Activated naive CD4-positive, alpha-beta T cell treated with anti-CD3 and anti-CD28 coated beads, Interleukin-2, amount 50 U/mL, for 72 hours (primary cell): ENCODE measurements at places on chromosomes 13 and 19. TPM values are rescaled to one million over a fixed set of nuclear protein-coding genes. Genes with fewer than 3 reads are reported as not detected.

GRCh38 chr19:15453091-15453578, 3.4 kb upstream of the WIZ start:
- DNase-seq, result no peak

DNA sequence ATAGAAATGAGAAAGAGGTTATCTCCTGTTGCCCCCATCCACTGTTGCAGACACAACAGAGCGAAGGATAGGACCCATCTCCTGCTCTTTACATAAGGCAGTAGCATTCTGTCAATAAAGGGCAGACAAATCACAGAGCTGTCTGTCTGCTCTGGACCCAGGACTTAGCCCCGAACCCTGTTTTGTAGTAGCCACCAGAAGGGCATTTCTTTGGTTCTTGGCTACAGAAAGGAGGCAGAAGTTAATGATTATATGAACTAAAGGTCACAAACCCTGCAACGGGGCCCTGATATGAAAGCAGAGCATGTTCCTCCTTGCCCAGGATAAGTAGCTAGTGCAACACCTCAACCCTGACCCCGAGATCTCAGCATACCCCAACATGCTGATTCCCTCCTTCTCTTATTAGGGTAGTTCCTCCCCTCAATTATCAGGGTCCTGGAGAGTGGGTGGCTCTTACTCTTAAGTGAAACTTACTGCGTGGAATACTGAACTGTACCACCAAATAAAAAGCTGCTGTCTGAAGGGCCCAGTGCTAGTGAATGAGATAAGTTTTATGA, 680.4 kb upstream of the SPRY2 start:
- no peak for DNase-seq

DNA sequence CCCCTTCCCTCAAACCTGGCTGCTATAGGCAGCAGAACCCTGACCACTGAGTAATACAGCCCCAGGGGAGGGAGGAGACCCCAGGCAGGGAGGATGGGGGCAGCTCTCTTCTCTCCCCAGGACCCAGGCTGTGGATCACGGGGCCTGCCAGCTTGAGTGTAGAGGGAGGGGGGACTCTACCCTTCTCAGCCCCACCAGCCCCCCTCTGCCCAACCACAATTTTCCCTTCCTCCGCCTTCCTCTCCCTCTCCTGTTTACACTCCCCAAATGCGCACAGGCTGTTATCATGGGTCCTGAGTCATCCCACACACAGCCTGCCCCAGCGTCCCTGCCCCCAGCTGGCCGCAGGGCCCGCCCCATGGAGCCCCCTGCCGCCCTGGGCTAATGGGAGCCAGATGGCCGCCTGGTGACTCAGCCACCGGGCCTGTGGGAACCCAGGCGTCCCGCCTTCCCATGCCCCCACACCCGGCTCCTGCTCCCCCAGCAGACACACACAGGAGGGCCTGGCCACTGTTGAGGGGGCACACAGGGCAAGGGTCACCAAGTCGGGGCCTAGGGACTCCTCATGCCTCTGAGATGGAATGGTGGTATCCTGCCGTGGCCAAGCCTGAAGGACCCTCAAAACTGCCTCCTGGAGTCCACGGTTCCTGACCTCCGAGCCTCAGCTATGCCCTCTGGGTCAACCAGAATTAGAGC, 13.6 kb downstream of the CCDC97 start:
- DNase-seq, result no peak

DNA sequence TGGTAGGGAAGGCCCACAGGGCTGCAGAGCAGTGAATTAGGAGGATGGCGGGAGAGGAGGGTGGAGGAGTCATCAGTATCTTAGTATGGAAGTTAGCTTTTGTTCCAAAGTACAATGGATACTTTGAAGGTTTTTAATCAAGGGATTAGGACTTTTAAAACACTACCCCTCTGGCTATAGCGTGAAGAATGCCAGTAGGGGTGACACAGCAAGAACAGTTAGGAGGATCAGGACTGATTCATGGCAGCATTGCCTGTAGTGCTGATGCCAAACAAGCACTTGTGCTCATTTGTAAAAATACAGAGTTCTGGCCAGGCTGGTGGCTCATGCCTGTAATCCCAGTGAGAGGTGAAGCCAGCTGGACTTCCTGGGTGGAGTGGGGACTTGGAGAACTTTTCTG, 46.2 kb downstream of the SKA3 start:
- DNase-seq, result no peak

Gene KRTDAP
- not detected for total RNA-seq

DNA sequence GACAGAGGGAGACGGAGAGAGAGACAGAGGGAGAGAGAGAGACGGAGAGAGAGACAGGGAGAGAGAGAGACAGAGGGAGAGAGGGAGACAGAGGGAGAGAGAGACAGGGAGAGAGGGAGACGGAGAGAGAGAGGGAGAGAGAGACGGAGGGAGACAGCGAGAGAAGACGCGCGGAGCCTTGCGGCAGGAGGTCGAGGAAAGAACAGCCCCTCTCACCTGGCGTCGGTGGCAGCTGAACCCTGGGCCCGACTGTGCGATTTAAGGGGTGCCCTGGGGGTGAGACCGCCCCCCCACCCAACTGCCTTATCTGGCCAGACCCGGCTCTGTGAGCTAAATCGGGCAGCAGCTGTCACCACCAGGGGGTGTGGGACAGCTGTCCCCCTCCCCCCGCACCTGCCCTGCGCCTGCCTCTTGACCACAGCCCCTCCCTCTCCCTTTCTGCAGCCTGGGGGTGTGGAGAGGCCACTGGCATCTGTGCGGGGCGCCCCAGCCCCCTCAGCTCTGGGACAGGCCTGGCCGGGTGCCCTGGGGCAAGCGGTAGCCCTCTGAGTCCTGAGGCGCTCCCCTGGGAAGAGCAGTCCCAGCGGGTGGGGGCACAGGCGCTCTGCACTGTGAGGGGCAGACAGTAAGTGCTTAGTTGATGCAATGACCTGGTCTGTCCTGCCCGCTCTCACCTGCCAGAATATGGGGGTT, 10.8 kb downstream of the JOSD2 start:
- DNase-seq, result no peak

DNA sequence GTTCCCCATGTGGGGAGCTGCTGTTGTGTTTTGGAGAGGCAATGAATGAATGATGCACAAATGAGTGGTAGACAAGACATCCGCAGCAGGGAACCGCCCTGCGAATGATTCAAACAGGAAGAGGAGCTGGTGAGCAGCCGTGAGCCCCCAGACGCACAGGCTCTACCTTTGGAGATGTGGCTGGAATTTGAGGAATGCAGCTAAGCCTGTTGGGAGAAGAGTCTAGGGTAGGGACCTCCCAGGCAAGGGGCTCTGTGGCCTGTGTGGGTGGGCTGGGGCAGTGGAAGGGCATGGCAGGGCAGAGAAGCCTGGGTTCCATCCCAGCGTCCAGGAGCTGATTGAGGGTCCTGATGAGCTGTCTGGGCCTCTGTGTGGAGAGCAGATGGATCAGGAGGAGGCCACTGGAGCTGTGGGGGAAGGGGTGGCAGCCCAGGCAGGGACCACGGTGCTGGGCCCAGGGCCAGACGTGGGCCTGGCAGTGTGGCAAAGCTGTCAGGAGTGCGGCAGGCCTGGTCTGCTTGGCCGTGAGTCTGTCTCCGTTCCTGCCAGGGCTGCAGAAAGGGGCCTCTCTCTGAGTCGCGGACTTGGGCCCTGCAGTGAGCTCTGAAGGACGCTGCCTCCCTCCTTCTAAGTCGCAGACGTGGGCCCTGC, 41.8 kb upstream of the DCUN1D2 start:
- DNase-seq, result no peak

GRCh38 chr13:45138282-45138681, 18.0 kb downstream of the GTF2F2 start:
- DNase-seq, result no peak

- DNase-seq, result no peak
These were observed 15.8 kb upstream of the TUBGCP3 start for GRCh38 chr13:112603641-112604225.

Gene RNF126
- 69.6 TPM for total RNA-seq

Gene LIPE
- total RNA-seq, result 13.6 TPM

Gene SLC7A10
- not detected for total RNA-seq

- DNase-seq, result no peak
These were observed 13.3 kb downstream of the SIAH3 start for GRCh38 chr13:45838171-45838745.

DNA sequence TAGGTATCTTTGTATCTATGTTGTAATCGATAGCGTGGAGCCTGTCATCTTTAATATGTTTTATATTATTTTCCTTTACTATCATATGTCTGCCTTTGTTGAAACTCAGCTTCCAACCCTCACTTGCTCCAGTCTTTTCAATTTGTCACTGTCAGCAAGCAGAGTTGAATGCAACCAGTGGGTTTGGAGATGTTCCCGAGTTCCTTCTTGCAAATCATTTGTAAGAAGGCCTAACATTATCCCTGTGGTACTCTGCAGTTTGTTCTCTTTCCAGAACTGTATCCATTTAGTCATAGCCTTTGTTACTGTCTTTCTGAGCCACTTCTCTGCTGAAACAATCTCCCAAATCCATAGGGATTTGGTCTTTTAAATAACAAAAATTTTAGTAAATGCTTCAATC, 41.8 kb downstream of the RNASEH2B start:
- no peak for DNase-seq

DNA sequence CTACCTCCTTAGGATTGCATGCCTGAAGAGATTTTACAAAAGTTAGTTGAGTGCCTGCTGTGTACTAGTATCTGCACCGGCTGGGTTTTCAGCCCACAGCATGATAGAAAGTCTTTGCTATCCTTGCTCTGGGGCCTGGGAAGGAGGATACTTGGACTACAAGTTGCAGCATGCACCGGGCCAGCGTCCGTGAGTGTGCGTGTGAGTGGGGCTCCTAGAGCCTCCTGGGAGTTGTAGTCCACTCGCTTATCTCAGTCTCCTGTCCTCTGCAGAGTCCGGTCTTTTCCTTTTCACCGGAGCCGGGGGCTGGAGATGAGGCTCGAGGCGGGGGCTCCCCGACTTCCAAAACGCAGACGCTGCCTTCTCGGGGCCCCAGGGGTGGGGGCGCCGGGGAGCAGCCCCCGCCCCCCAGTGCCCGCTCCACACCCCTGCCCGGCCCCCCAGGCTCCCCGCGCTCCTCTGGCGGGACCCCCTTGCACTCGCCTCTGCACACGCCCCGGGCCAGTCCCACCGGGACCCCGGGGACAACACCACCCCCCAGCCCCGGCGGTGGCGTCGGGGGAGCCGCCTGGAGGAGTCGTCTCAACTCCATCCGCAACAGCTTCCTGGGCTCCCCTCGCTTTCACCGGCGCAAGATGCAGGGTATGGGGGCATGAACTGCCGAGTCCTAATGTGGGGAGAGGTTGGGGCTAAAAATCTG, 20.6 kb downstream of the BRSK1 start:
- no peak for DNase-seq

GRCh38 chr13:66875264-66875663, 354.9 kb downstream of the PCDH9 start:
- no peak for DNase-seq

Gene STOML3
- not detected for total RNA-seq

Gene ARL11
- 1.5 TPM for total RNA-seq

DNA sequence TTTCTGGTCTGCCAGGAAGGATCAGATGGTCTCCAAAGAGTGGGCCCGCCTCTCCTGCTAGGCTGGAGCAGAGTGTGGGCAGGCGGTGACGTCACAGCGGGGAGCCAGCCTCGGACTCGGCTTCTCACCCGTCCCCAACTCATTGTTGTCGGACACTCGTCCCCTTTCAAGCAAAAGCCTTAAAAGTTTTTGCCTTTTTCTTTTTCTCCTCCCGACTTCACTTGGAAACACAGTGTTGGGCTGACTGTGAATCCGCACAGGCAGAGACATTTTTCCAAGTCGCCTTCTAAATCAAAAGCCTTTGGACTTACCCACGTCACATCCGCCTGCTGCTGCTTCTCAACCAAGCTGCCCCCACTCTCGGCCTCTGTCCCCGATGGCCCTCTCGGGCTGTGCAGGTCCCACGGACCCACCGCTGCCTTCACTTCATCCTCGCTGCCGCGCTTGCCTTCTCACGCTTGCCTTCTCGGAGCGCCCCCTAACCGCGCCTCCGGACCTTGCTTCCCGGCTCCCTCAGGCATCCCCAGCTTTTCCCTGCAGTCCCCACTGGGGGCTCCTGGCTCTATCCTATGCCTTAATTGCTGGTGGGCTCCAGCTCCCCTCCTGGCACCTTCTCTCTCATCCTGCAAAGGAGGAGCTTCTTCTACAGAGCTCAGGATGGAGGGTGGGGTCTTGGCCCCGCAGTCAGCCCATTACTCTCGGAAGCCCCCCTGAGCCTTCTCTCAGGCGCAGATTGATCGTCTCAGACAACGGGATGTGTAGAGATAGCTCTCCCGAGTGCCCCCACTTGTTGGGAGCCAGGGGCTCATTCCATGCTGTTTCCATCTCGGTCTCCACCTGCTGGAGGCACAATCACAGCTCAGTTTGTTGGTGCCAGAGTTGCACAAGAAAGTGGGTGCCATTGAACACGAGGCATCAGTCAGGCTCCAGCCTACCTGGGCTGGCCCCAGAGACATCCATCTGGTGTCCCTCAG, 3.9 kb upstream of the ZNF135 start:
- no peak for DNase-seq

- no peak for DNase-seq
These were observed 112.2 kb upstream of the ZNF91 start for GRCh38 chr19:23507446-23507845.

Gene ETHE1
- total RNA-seq, result 88.0 TPM

Gene FGF21
- not detected for total RNA-seq

- DNase-seq, result no peak
These were observed 9.7 kb upstream of the ATP11A start for GRCh38 chr13:112679932-112680677.

Gene VSTM2B
- not detected for total RNA-seq
